ENCODE measurements at places on chromosomes 7 and 10.

DNA sequence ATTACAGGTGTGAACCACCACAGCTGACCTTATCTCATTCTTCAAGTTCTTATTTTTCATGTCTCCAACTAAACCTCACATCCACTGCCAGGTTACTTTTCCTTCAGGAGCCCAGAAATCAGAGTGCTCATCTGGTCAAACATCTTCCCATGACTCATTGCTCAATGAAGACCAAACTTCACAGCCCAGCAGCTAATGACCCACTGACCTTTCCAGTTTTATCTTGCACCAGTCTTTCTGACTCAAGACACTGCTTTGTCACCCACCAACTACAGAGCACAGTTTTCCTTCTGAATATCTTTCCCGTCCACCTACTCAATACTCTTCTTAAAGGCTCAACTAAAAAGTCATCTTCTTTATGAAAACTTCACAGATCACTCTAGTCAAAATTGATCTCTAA, 245.1 kb downstream of the CHCHD3 start:
- DNase-seq = no peak

GRCh38 chr10:83432261-83433045, 706.9 kb upstream of the GHITM start:
- DNase-seq = no peak

- DNase-seq = no peak
These were observed 29.5 kb upstream of the HSPB1 start for GRCh38 chr7:76272851-76273497.

GRCh38 chr10:95785317-95785716, 29.4 kb downstream of the ENTPD1 start:
- no peak for DNase-seq

GRCh38 chr10:121910673-121911420, 17.0 kb downstream of the ATE1 start:
- no peak for DNase-seq

DNA sequence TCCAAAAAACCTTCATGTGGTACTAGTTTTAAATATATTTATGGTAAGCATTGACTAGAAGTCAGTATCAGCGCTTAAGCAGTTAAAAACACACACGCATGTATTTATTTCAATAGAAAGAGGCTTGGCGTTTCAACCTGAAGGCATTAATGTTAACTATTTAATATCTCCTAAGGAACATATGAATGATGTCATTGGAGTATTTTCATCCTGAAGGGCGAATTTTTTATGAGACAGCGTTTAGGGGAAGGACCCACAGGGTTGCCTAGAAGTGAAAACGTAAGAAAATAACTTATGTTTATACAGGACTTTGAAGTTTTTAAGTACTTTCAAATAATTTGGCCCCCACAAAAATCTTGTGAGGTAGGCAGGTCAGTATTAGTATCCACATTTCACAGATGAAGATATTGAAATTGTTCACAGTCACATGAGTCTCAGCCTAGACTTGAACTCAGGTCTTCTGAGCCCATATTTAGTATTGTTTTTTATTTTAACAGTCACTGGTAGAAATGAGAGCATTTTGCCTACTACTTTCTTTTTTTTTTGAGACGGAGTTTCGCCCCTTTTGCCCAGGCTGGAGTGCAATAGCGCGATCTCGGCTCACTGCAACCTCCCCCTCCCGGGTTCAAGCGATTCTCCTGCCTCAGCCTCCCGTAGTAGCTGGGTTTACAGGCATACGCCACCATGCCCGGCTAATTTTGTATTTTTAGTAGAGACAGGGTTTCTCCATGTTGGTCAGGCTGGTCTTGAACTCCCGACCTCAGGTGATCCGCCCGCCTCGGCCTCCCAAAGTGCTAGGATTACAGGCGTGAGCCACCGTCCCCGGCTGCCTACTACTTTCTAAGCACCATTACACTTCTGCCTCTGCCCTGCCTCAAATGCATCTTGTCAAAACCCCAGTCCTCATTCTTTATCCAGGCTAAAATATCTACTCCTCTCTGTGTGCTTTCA, 1.8 kb downstream of the SLK start:
- DNase-seq = no peak

- peak; percentile 76 for DNase-seq
These were observed 1.3 kb downstream of the VSIR start for GRCh38 chr10:71771821-71772617.

- DNase-seq = no peak
These were observed 30.5 kb downstream of the NRP1 start for GRCh38 chr10:33303988-33304387.

DNA sequence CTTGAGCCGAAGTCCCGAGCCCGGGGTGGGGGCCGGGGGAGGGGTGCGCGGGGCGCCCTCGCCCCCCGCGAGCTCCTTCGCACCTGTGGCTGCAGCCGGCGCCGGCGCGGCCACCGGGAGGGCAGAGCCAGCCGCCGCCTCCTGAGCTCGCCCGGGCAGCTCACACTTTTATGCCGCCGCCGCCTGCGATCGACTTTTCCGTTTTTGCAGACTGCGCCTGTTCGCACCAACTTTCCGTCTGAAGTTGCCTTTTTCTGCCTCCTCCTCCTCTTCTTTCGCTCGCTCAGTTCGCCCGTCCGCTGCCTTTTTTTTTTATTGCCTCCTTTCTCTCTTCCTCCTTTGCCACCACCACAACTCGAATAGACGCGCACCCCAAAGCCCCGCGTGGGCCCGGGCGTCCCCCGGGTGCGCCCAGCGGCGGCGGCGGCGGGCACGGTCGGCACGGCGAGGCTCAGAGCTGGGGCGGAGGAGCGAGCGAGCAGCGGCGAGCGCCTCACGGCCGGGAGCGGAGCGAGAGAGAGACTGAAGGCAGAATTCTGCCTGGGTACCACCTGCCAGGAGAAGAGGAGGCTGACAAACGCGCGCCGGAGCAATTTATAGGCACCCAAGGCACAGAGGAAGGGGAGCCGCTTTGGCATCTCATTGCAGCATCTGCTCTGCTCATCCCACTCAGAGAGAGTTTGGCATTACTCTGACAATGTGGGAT, at the start of gene C1QL3:
Gene C1QL3, minus strand, starts transcription at position 569 of the 706 bp plus-strand sequence. CDS start 814 bp downstream, outside the sequence.
- DNase-seq = no peak

DNA sequence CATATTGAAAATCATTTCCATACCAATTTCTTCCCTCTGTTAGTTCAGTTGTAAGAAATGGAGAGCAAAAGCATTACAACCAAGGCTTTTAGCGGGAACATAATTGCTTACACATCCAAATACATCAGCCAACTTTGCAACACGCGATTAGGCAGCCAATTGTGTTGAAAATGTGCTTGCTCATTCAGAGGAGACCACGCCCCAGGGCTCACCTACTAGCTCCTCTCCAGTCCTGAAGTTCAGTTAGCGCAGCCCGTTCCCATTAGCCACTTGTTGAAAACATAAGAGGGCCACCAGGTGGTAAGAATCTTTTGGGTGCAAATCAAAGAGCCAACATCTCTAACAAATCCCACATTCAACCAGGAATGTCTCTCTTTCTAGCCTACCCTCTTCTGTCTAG, 213.2 kb upstream of the MDFIC start:
- DNase-seq = no peak

GRCh38 chr10:86387178-86387794, 20.7 kb upstream of the GRID1 start:
- no peak for DNase-seq

All from PC-9 (cell line).